RPMI8226 (cell line): ENCODE measurements at places on chromosomes 4 and X.

GRCh38 chr4:113959539-113959937 lies 19.9 kb downstream of the ARSJ start:
- no peak for DNase-seq

GRCh38 chrX:17812763-17813162 lies 48.3 kb downstream of the RAI2 start:
- no peak for DNase-seq

GRCh38 chrX:74383611-74384010 lies 37.7 kb upstream of the SLC16A2 start:
- DNase-seq, result no peak

DNA sequence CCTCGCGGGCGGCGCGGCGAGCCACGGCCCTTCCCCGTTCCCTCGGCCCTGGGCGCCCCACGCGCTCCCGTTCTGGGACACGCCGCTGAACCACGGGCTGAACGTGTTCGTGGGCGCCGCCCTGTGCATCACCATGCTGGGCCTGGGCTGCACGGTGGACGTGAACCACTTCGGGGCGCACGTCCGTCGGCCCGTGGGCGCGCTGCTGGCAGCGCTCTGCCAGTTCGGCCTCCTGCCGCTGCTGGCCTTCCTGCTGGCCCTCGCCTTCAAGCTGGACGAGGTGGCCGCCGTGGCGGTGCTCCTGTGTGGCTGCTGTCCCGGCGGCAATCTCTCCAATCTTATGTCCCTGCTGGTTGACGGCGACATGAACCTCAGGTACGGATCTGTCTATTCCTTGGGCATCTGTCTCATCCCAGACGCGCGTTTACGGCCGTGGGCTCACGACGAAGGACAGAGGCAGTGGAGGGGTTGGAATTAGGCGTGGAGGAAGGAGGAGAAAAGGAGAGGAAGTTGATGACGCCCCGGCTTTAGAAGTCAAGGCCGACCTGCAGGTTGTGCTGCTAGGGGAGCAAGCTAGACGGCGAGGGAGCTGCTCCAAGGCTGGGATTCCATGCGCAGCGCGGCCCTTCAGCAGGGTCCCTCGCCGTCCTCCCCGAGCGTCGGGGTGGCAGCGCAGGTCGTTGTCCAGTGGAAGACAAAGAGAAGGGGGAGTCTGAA lies 792 bp downstream of the SLC10A4 start:
- DNase-seq, result no peak

DNA sequence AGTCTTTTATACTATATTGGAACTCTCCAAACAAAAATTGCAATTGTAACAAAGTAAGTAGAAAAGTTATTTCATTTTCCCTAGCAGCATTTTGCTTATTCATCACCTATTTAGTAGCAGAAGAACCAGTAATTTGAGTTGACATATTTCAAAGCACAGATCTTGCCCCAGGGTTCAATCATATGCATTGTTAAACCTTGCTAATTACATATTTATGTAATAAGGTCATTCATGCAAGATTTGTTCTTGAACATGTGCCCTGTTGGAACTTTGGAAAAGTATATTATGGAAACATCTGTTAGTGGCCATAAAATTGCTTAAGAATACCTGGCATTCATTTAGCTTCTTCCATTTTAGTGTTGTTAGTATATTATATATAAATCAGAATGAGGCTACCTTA lies 191.7 kb downstream of the TLL1 start:
- DNase-seq, result no peak

DNA sequence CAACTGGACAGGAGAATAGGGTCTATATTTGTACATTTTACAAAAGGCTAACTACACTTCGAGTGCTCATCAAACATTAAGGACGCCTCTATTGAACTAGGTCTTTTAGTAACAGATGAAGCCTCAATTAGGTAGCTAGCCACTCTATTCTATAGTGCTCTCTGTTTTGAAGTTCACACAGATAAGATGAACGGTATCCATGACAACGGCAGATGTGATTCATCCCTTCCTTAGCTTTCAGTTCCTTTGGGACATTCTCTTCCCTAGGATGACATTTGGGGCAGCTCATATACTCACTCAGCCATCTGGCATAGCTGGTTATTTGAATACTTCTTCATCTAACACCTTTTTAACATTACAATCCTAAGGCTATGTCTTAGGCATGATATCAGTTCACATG lies 62.4 kb upstream of the WDFY3 start:
- no peak for DNase-seq

- no peak for DNase-seq
These were observed 102.1 kb upstream of the PSAPL1 start for GRCh38 chr4:7536876-7537275.

GRCh38 chr4:146592019-146592418 lies 46.7 kb upstream of the POU4F2 start:
- DNase-seq, result no peak
